ENCODE measurements at places on chromosomes 5 and 9. TPM values are rescaled to one million over a fixed set of nuclear protein-coding genes. Genes with fewer than 3 reads are reported as not detected.

PDE6A gene
- total RNA-seq: not detected

TNFSF15 gene
- 0.44 TPM for total RNA-seq

RNF208 gene
- 0.15 TPM for total RNA-seq

DMRT2 gene
- not detected for total RNA-seq

CAVIN4 gene
- total RNA-seq: 1.2 TPM

ARID3C gene
- total RNA-seq: not detected

UBE2QL1 gene
- not detected for total RNA-seq

WASHC1 gene
- 5.4 TPM for total RNA-seq

CDH9 gene
- total RNA-seq: not detected

COL23A1 gene
- total RNA-seq: under 0.01 TPM

N4BP3 gene
- total RNA-seq: 2.2 TPM

OLFM1 gene
- 4.9 TPM for total RNA-seq
